ENCODE measurements at places on chromosomes 12 and 14. TPM values are rescaled to one million over a fixed set of nuclear protein-coding genes. Genes with fewer than 3 reads are reported as not detected.
A peak's percentile ranks its signal among the peaks of the same experiment; 100 is the strongest.

PLEKHD1 gene
- not detected for total RNA-seq

GLT8D2 gene
- total RNA-seq = 4.9 TPM

ADCY6 gene
- total RNA-seq = 58.8 TPM

AMIGO2 gene
- total RNA-seq = 10.5 TPM

TAS2R7 gene
- not detected for total RNA-seq

PPP1R1A gene
- total RNA-seq = 78.8 TPM

CLEC1B gene
- 0.92 TPM for total RNA-seq

PLA2G1B gene
- not detected for total RNA-seq

PABPN1 gene
- 38.7 TPM for total RNA-seq

MDGA2 gene
- total RNA-seq = not detected

IL22 gene
- not detected for total RNA-seq

GRCh38 chr14:104395941-104396681 lies 183.5 kb upstream of the C14orf180 start:
- peak; percentile 21 for DNase-seq

DNA sequence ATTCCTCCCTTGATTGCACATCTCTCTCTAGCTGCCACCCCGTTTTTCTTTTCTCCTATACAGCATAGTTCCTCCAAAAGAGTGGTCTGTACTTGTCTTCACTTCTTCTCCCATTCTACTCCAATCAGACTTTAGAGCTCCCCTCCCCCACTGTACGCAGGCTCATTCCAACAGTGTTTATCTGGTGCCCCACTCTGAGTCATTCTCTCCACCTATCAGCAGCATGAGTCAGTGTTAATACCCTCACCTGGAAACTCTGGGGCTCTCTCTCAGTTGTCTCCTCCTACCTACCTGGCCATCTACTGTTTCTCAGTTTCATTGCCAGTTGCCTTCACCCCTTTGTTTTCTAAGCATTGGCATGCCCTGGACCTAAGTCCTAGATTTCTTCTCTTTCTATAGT lies 175.1 kb upstream of the ARHGAP5 start:
- peak; percentile 65 for DNase-seq

GRCh38 chr12:66030217-66030781 lies 100.3 kb downstream of the LLPH start:
- DNase-seq = no peak

GRCh38 chr12:19402211-19402610 lies 37.1 kb upstream of the AEBP2 start:
- DNase-seq = no peak

- DNase-seq = no peak
These were observed 18.9 kb upstream of the ATP5MC2 start for GRCh38 chr12:53694756-53695151.

- DNase-seq = no peak
These were observed 345.5 kb upstream of the MGAT4C start for GRCh38 chr12:86601550-86602308.

GRCh38 chr12:6632026-6632983 lies 3.5 kb downstream of the LPAR5 start:
- DNase-seq = peak; percentile 74

DNA sequence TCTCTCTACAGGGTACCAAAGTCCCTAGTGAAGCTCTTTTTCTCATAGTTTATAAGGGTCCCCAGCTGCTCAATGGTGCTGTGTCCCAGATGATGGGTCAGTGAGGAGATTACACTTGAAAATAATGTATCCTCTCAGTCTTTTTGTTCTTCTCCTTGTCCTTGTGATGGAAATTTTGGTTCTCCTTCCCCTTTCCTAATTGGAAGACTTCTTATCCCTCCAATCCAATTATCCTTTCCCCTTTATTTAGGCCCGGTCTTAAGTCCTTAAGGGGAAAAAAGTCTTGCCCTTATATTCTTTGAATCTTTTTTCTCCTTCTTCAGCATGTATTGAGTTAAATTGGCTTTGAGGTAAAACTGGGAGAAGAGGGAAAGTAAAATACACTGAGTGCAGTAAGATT lies 126.1 kb upstream of the PTPRQ start:
- no peak for DNase-seq

DNA sequence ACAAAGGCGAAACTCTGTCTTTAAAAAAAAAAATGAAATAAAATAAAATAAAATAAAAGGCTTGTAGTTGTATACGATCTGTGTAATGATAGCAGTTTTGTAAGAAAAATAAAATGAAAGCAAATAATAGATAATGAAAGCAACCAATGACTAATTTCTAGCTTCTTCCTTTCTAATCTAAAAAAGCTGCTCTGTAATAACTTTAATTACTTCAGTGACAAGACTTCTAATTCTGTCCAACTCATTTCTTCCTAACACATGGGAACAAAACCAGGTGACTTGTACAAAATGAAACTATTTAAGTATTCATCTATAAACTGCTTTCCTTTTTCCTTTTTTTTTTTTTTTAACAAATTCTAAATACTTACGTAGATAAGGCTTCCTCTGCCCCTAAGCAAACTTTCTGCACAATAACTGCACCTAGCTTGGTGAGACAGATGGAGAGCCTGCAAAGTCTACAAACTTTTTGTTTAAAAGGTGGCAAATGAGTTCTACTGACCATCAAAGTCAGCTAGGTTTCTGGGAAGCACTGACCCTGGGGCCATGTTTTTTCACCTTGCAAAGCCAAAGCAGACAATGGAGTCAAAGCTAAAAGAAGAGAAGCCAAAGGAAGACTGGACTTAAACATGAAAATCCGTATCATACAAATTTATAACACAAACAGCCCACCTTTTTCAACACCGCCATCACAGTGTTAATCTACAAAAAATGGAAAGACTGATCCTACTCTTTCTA lies 28.2 kb downstream of the DENND5B start:
- no peak for DNase-seq

DNA sequence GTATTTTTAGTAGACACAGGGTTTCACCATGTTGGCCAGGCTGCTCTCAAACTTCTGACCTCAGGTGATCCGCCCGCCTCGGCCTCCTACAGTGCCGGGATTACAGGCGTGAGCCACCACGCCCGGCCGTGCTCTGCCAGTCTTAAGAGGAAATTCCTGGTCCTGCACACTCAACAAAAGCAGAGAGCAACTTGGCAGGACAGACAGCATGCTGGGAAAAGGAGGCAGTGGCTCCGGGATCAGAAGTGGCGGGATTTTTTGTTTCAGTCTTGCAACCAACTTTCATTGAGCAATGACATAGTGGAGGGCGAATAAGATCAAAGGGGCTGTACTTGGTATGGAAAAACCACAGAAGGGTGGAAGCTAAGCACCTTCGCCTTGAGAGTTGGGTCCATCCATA lies 2.1 kb downstream of the CKAP4 start:
- DNase-seq = peak; percentile 73

DNA sequence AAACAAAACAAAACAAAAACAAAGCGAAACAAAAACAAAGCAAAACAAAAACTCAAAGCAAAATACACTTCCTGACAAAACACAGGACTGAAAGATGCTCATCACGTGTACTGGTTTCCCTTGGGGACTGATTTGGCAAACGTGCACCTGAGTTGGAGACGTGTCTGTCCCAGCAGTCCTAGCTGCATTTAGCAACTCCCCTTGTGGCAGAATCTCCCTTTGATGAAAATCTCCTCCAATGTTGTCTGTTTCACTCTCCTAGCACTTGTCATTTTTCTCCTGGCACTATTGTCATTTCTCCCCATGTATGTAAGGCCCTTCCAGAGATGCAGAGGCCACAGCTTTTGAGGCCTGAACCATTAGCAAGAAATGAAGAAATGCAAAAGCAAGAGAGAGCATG lies 6.8 kb upstream of the SLC24A4 start:
- DNase-seq = no peak

Measured in stomach (tissue), 19 donors.